Dermis blood vessel endothelial cell (primary cell): ENCODE measurements at places on chromosomes 4 and X. TPM values are rescaled to one million over a fixed set of nuclear protein-coding genes. Genes with fewer than 3 reads are reported as not detected.

GPR119 gene
- not detected in 2 replicates for total RNA-seq

DNA sequence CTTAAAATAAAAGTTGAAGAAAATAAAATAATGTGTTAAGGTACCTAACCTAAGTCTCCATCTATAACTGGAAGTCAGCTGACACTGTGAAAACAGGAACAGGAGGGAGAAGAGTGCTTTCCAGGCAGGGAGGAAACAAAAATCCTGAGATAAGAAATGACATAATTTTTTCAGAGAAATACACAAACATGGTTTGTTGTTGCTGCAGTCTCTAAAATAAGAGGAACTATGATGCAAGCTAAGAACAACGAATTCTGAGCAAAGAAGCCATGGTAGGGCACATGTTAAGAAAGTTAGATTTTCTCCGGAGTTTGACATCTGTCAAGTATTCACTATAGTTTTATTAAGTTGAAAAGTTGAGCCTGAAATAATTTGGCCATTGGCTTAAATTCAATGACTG, 26.9 kb downstream of the PAPSS1 start:
- DNase-seq, result peak; percentile 54

DNA sequence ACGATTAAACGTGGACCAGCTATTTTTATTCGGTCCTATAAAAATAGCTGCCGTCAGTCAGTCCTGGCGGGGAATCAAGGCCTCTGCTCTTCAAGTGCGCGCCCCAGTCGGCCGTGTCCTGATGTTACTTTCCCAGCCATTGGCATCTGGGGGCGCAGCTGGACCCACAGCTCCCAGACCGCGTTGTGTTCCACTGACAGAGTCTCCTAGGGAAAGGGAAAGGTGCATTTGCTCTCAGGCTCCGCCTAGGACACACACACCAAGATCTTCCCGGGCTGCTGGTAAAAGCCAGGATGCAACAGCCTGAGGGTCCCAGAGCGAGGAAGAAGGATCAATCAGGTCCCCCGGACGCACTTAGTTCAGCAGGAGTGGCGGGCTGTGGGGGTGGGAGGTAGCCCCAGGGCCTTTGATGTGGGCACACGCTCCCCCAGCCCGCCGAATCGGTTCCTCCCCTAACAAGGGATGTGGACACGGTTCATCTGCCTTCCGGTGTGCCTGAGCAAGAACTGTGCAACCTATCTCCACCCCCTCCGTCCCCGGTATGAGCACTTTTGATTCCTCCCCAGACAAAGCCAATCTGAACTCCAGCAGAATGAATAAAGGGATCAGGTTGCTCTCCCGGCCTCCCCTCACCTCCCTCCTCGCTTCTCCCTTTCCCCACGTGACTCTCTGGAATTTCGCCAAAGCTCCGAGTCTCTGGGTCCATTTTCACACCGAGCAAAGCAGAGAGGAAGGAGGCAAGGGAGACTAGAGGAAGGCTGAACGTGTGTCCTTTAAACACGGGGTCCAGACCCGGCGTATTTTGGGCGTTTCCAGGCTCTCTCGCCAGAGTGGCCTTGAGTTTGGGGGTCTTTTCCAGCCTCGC, 626 bp upstream of the FRAS1 start:
- peak; percentile 43 for DNase-seq

GRCh38 chrX:2401590-2402360, 99.0 kb downstream of the DHRSX start:
- peak; percentile 75 for DNase-seq

GRCh38 chr4:131304686-131305085, 1844.4 kb upstream of the PCDH10 start:
- no peak for DNase-seq

DNA sequence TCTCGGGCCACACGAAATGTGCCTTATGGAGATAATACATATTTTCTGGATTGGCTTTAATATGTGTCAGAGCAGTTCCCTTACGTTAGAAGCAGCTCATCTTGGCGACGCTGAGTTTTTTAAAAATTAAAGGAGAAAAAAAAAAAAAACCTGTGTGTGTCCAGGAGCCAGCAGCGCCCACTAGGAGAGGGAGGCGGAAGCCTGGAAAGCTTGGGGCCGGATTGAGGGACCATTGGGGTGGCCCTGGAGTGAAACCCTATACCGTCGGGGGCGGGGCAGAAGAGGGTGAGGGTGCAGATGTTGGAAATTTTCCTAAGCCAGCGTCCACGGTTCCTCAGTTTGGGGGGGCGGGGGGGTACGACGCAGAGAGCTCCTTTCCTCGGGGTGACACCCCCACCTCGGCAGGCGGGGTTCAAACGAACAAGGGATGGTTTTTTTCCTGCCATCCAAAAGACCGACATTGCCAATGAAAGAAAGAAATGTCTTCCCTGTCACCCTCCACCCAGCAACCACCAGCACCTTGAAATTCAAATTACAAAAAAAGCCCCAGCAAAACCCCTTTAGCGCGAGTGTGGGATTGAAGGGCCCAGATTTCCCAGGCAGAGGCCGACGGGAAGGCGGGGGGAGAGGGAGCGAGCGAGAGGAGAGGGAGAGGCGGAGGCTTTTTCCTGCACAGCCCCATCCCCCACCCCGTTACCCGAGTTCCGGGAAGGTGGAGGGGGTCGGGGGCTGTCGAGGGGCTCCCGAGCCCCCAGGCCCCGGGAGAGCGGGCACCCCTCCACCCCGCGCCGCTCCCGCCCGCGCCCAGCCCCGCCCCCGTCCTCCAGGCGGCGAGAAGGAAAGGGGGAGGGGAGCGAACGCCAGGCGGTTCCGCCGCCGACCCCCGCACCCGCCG, 859 bp downstream of the SMARCA1 start:
- peak; percentile 43 for DNase-seq

DNA sequence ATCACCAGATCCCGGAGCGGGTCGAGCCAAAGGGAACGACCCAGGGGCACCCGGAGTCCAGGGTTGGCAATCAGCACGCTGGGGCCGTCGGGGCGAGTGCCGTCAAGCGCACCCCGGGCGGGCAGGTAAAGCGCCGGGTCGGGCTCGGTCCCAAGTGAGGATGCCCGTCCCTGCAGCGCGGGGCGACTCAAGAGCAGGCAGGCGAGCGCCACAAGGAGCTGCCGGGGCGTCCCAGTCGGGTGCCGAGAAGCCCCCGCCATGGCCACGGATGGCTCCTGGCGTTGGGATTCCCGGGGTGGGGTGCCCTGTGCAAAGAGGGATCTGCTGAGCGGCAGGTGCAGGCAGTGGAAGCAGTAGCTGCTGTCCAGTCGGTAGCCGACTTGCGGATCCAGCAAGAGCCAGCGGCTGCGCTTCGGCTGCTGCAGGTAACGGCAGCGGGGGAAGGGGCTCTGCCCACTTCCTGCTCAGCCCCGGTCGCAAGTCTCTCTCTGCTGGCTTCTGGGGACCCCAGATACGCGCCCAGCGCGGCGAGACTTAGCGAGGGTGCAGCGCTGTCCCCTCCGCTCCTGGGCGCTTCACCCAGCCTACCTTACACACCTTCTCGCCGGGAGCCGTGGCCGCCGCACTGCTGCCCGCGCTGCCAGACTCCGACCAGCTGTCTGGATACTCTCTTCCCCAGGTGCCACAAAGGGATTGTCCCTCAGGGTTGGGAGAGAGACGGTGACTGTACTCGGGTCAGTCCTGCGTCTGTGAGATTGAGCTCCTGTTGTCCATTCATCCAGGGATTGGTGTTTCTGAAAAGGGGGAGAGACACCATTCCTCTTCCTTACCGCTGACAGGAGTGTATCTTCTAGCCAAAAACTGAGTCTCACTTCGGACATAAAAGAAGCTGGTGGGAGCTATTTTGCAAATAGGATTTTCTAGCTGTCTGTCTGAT, at the start of gene FREM3:
Gene FREM3 (minus strand): TSS at position 260 of the 937 bp plus-strand sequence. CDS start 0 bp downstream, at position 260.
- peak; percentile 32 for DNase-seq

GRCh38 chrX:104679175-104679574, 113.2 kb downstream of the IL1RAPL2 start:
- DNase-seq, result no peak

DNA sequence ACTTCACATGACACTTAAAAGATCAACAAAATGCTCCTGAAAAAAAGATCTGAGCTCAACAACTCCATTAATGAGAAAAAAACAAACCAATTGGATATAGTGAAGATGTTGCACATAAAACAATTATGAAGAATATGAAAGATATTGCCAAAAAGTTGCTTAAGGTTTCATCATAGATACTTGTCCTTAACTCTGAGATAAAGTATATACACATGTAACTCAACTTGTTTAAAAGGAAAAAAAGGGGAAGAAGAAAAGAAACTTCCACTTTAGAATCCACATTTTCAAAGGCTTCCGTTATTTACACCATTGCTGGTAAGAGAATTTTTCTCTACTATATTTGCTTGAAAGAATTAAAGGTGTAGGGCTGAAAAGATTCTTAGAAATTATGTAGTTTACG, 2.7 kb downstream of the AFAP1 start:
- no peak for DNase-seq

DNA sequence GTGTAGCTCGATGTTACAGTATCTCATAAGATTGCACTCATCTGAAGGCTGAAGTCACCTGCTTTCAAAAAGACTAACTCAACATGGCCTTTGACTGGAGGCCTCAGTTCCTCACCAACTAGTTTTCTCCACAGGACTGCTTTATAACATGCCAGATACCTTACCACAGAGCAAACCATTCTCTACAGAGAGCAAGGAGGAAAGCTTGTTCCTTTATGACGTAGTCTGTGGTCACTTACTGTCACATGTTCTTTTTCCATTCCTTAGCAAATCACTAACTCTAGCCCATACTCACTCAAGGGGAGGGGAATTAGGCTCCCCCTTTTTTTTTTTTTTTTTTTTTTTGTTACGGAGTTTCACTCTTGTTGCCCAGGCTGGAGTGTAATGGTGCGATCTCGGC, 3.2 kb downstream of the THAP9 start:
- no peak for DNase-seq
